D341Med (cell line): ENCODE measurements at places on chromosomes 1 and 21.

DNA sequence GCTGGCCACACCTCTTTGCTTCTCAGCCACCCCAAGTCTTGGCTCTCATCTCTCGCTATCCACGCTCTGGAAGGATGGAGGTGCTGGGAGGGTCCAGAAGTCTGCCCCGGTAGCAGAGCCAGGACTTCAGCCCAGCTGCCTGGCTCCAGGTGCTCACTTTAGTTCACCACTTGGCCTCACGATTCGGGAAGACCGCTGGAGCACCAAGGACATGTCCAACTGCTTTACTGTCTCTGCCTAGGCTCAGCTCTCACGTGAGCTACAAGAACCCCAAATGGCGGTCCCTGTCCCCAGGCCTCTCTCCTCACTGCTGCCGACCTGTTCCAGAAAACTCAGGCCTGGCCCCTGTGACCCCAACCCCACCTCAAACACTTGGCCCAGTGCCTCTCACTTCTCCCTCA lies 3.4 kb downstream of the TRIM11 start:
- DNase-seq, result no peak

GRCh38 chr1:24390924-24391782 lies 22.4 kb downstream of the STPG1 start:
- DNase-seq, result peak; percentile 83

DNA sequence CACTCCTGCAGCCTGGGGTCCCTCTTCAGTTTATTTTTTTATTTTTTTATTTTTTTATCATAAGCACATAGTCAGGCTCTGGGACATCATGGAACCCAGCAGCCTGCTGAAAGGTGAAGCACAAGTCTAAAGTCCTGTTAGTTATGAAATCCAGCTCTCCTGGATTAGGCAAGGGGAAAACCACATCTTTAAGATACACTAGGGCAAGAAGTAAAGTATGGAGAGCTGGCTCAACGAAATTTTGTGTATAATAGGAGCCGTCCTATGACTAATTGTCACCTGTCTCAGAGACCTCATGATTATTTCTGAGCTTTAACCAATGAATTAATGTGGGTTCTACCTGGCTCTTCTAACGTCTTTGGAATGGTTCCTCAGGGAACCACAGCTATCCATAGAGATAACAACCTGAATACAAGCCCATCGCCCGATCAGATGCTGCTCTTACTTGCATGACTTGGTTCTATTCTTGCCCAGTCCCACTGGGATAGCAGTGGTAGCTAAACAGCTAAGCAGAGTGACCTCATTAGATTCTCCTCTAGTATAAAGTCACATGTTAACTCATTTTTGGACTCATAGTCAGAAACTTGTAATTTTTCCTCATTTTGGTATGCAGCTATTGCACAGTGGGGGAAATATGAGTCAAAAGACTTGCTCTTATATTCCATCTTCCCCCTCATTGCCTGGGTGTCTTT lies 122.7 kb downstream of the LMO4 start:
- DNase-seq, result no peak

DNA sequence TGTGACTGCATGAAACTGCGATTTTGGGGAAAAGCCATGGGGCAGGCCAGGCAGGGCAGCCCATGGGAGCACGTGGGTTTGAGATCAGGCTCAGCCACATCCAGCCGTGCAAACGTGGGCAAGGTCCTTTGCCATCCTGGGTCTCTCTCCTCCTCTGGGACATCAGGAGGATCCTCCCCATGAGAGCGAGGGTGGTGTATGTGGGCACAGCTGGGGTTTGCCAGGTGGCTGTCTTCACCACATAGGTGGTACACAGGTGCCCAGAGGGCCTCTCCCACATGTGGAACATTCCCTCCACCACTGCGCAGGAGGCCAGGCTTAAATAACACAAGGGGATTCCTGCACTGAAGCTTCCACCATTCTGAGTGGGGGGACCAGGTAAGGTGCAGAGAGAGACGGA lies 136.7 kb downstream of the DMRTB1 start:
- no peak for DNase-seq

- no peak for DNase-seq
These were observed 904.2 kb downstream of the KCNT2 start for GRCh38 chr1:195704028-195704427.

GRCh38 chr1:114609826-114610225 lies 28.4 kb upstream of the BCAS2 start:
- DNase-seq, result no peak

GRCh38 chr1:159067699-159068621 lies 8.6 kb downstream of the AIM2 start:
- no peak for DNase-seq

- DNase-seq, result no peak
These were observed 72.5 kb upstream of the SMYD2 start for GRCh38 chr1:214208460-214208859.

GRCh38 chr1:44296806-44297205 lies 58.3 kb downstream of the ERI3 start:
- DNase-seq, result no peak

- DNase-seq, result peak; percentile 14
These were observed 897.2 kb downstream of the ADGRL2 start for GRCh38 chr1:82697965-82698364.

GRCh38 chr1:111402083-111402482 lies 25.5 kb downstream of the OVGP1 start:
- no peak for DNase-seq

DNA sequence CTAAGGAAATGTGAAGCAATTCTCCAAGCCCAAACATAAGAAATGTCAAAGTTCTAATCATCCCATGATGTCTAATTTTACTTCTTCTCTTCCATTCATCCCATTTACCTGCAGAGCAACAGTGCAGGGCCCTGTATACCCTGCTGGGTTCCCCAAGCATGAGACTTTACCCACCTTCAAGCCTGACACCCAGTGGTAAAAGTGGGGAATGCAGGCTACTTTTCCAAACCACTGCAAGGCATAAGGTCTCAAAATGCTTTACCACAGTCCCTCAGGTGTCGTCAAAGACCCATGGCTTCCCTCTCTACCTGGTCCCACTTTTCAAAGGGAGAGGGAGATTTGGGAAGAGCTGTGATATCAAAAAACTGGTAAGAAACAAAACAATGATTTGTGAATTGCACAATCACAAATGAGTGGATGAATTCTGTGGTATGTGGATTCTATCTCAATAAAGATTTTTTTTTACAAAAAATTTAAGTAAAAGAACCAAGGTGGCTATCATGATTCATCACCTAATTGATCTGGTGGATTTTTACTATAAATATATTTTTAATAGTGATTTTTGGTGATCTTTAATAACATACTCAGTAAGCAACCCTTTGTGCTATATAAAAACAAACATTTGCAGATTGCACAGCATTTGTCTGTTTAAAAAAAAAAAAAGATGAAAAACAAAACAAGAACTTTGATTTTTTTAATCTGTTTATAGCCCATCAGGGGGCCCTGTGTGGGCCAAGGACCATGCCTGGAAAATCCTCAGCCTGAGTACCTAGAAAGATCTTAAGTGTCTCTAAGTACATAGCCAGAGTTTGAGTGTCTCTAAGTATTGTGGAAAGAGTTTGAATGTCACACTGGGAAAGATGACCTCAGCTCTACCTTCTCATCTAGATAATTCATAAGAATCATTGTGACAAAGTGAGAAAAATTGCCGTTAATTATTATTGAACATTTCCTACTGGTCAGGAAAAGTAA lies 73.1 kb upstream of the GJB5 start:
- peak; percentile 68 for DNase-seq

DNA sequence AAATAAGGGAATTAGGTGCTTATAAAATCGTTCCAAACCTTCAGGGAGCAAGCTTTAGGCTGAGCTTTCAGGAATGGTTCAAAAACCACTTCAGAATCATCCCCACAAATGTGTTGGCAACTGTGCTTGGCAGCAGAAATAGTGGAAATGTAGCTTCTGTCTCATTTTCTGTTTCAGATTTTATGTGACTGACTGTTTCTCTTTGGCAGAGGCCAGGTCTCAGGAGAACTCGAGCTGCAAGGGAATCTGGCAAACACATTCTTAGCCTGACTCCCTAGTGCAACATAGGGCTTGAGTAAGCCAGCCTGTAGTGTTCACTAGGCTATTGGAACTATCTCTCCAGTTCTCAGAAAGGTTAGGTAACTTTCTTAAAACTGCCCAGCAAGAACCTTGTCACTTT lies 128.6 kb downstream of the PLA2G4A start:
- DNase-seq, result no peak

GRCh38 chr1:156310962-156311361 lies 11.9 kb upstream of the VHLL start:
- no peak for DNase-seq

GRCh38 chr21:34182436-34182835 lies 109.1 kb downstream of the MRPS6 start:
- no peak for DNase-seq

DNA sequence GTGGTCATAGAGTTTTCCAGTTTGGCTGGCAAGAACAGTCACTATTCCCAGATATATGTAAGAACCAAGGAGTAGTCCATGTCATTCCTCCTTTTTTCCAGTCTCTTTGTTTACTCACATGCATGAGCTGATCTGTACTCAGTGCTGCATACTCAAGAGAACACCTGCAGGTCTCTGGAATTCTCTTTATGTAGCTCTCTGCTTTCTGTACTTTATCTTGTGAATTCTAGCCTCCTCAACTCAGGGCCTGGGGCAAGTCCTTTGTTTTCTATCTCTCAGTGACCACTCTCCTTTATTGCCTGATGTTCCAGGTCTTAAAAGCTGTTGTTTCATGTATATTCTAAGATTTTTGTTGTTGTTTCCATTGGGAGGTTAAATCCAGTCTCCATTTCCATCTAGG lies 478.9 kb downstream of the DPYD start:
- no peak for DNase-seq

DNA sequence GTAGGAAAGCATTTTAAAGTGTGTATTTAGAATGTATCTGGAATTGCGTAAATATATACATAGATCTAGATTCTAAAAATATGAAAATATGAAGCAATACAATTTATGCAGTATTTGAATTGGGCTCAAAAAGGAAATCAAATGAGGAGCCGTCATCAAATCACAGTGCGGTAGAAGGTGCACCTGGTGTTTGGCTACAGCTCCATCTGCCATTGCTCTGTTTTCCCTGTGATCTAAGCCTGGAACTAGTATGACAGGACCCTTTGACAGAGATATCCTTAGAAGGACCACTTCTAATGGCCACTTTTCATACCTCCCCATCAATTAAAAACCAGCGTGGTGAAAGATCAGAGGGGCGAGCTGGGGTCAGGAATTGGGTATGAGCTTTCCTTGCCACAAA lies 202.6 kb downstream of the NFIA start:
- DNase-seq, result no peak

- DNase-seq, result no peak
These were observed 26.4 kb downstream of the LRRC8D start for GRCh38 chr1:89847191-89847729.

GRCh38 chr1:223492044-223492443 lies 98.8 kb downstream of the CCDC185 start:
- no peak for DNase-seq

DNA sequence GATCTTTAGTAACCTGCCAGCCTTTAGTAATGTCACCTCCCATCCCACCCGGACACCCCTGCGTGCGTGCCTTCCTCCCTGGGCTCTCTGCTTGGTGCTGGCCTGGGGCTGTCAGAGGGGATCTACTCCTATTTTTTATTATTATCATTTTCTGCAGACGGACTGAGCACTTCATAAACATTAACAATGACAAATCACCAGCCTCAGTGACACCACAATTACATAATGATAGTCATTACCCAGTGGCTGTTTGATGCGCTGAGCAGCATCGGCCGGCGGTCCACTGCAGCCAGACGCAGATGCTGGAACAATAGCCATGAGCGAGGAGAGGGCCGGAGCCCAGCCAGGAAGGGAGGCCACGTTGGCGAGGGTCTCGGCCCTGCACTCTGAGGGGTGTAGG lies 309.3 kb upstream of the AJAP1 start:
- no peak for DNase-seq

DNA sequence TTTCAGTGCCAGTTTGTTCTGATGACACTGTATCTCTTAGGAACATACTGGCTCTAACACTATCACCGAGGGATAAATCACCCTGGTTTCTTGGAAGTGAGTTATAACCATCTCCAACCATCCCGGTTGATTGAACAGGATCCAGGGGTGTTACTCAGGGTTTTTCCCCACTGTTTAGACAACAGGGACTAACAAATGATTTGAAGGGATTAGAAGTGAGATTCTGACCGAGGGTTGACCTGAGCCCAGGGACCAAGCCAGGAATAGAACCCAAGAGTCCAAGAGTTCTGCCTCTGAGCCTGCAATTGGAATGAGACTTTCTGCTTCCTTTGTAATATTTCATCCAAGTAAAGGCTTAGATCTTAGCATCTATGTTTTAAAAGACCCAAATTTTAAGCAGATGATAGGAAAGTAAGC lies 154.0 kb downstream of the DHRS3 start:
- no peak for DNase-seq

DNA sequence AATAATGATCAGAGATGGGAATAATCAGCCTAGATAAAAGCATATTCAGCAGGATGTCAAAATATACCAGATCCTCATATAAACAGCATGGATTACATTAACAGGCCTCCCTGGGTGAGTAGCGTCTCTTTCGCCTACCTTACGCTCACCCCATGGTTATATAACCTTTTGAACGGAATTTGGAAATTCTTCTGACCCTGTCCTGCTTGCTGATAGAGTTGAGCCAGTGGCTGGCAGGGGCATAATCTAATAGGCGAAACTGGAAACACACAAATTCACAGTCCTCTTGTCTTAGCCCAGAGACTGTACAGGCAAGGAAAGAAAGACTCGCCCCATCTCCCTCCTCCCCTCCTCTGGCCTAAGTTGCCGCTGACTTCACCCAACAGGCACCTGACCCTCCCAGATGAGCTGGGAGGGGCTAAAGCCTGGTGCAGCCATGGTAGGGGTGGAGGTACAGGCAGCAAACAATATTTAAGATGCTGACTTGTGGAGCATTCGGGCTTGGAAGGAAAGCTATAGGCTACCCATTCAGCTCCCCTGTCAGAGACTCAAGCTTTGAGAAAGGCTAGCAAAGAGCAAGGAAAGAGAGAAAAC lies at the start of gene ANGPTL7:
Gene ANGPTL7, plus strand, starts transcription at position 498 of the 594 bp plus-strand sequence. CDS start 225 bp downstream, outside the sequence.
- DNase-seq, result no peak

- no peak for DNase-seq
These were observed 247.9 kb downstream of the NPHP4 start for GRCh38 chr1:5744341-5744740.

DNA sequence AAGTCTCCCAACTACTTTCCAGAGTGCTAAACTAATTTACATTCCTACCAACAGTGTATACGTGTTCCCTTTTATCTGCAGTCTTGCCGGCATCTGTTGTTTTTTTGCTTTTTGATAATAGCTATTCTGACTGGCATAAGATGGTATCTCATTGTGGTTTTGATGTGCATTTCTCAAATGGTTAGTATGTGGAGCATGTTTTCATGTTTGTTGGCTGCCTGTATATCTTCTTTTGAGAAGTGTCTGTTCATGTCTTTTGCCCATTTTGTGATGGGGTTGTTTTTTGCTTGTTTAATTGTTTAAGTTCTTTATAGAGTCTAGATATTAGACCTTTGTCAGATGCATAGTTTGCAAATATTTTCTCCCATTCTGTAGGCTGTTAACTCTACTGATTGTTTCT lies 46.6 kb downstream of the MAST2 start:
- no peak for DNase-seq

DNA sequence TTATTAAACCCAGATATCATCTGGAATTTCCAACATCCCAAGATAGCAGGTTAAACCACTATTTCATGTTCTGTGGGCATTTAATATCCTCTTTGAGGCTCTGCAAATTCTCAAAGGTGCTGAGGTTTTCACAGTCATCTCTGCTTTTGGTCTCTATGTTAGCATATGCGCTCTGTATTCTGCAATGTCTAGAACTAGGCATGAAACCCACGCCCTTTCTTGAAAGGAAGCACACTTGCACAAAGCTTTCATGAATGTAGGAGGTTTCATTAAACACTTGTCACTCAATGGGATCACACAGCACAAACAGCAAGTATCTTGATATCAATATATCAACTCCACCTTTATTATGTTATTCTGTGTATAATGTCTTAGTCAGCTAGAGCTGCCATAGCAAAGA lies 172.0 kb upstream of the USP24 start:
- no peak for DNase-seq
